Endothelial cell (in vitro differentiated cells): ENCODE measurements at places on chromosomes 3 and 15. TPM values are rescaled to one million over a fixed set of nuclear protein-coding genes. Genes with fewer than 3 reads are reported as not detected.

DNA sequence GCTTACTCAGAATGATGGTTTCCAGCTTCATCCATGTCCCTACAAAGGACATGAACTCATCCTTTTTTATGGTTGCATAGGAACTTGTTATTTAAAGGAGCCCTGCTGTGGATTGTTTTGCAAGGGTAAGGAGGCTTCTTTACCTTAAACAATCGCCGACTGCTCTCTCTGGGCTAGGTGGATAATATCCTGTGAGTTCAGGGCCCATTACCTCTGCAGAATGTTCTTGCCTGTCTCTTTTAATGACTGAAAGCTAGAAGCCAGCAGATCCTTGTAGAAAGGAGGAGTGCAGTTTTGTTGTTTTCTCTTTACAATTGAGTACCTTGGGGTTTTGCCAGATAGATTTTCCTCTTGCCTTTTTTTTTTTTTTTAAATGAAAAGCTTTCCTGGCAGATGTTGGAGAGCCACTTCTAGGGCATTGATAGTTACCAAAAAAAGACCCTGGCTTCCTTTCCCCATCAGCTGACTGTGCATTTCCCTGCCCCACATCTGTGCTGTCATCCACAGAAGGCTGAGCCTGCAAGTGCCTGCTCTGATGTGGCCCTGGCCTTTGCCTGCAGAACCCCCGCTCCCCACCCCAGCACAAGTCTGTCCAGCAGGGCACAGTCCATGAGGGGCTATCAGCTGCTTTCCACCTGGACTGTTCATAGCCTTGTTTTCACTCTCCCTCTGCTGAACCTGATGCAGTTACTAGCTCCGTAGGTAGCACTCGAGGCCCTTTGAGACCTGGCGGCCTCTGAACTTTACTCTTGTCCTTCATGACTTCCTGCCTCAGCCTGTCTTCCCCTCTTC is 113.1 kb downstream of the CHCHD6 start:
- no peak for DNase-seq

- DNase-seq, result no peak
These were observed 4.0 kb upstream of the PARP6 start for GRCh38 chr15:72276326-72276700.

GRCh38 chr15:88900309-88900981 is 5.1 kb upstream of the HAPLN3 start:
- no peak for DNase-seq

- no peak for DNase-seq
These were observed 39.8 kb upstream of the FGF7 start for GRCh38 chr15:49383266-49383665.

DNA sequence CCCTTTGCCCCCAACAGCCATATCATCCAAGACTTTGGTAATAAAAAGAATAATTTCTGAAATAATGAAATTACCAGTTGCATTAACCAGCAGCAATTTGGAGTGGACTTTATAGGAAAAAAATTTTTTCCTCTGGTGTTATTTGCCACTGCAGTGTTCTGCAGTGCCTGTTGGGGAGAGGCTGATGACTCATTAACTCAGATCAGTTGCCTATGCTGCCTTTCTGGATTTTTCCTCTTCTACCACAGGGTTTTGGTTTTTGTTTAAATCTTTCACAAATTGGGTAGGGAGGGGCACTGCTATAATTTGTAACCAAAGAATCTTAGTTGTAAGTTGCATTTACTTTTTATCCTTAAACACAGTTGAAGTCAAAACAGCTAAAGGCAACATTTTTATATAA is 22.7 kb downstream of the ATP6V1A start:
- no peak for DNase-seq

GRCh38 chr3:101010296-101010695 is 17.1 kb upstream of the ABI3BP start:
- no peak for DNase-seq

GRCh38 chr3:8780279-8780678 is 10.9 kb upstream of the OXTR start:
- no peak for DNase-seq

DNA sequence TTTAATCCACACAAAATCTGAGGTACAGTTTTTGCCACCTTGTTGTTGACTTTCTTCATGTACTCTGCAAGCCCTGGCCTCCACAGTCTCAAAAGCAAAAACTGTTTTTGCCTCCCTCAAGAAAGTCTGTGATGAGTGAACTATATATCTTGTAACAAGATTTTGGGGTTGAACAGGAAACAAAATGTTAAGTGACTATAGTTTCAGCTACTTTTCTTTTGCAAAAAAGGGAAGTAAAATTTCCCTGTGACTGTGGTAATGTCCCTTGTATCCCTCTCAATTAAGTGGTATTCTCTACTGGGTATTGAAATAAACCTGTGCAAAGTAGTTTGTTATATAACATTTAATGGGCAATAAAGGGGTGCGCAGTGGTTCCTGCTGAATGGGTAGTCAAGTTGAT is 21.3 kb upstream of the SCAANT1 start:
- no peak for DNase-seq

GRCh38 chr3:188403404-188403803 is 249.4 kb downstream of the LPP start:
- DNase-seq, result no peak

GRCh38 chr15:32951736-32952464 is 234.1 kb downstream of the GREM1 start:
- no peak for DNase-seq

DNA sequence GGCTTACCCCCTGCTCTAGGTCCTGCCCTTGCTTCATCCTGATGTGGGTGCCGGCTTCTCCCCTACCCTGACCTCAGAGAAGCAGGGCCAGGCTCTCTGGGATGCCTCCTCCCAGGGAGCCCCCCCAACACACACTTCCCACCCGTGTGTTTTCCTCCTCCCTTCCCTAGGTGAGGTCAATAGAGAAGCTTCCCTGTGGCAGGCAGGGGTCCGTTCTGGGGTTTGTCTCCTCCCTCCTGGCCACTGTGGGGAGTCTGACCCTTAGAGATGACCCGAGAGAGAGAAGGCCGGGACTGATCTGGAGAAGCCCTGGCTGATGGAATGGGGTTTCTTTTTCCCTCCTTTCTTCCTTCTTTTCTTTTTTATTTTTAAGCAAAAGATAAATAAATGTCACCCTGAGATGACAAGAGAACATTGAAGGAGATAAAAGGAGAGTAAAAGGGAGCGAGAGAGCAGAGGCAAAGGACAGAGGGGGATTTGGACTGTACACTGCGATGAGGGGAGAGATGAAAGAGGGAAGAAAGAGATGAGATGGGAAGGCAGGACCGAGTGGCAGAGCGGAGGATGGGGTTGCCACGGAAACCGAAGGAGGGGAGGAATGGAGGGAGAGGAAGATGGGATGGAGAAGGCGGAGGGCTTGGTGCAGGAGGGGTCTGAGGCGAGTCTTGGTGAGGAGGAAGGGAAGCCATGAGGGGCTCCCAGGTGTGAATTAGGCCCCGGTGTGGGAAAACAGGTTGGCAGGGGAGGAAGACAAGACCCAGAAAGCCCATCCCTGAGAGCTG is 48.4 kb downstream of the IDH2 start:
- DNase-seq, result no peak

DNA sequence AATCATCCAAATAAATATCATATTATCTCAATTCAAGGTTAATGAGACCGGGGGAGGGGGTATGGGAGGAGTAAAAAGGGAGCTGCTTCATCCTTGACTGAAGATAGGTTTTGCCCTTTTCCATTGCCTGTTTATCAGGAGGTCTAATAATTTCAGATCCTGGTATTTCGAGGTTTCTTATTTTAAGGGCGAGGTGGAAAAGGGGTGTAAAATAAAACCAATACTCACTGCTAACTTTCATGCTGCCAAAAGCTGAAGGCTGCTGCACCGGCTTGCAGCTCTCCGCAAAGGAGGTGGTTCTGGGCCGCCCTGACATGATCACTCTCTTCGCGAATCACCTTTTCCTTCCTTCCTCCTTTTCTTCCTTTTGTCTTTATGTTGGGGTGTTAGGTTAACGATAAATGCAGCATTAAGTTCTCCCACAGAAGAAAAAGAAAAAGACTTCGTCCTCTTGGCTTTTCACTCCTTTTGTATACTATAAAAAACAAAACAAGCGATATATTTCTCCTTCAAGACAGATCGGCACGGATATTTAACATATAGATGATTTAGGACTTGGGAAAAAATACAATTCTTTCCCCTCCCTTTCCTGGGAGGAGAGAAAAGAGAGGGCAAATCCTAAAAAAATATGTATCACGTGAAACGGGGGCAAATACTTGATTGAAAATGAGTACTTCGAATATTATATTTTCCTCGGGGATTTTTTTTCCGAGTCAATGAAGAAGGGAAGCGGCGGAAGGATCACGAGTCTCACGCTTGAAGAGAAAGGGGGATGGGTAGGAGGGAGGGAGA is 932 bp downstream of the GSK3B start:
- DNase-seq, result peak; percentile 8

- DNase-seq, result no peak
These were observed 217.8 kb downstream of the SHQ1 start for GRCh38 chr3:72630327-72630968.

GRCh38 chr3:155325263-155325835 is 31.9 kb upstream of the STRIT1 start:
- no peak for DNase-seq

The PARP14 gene
- 41.9 TPM for total RNA-seq

The MLF1 gene
- total RNA-seq, result 59.8 TPM

The UPK1B gene
- total RNA-seq, result not detected

The CPEB1 gene
- not detected for total RNA-seq

The SLC22A13 gene
- total RNA-seq, result 0.21 TPM

The ITPKA gene
- total RNA-seq, result 4.2 TPM

The CHRFAM7A gene
- 1.9 TPM for total RNA-seq

The MASP1 gene
- total RNA-seq, result 0.56 TPM
